ENCODE measurements at places on chromosomes 12 and 14.

GRCh38 chr12:570435-570920, 92.8 kb downstream of the NINJ2 start:
- no peak for DNase-seq

DNA sequence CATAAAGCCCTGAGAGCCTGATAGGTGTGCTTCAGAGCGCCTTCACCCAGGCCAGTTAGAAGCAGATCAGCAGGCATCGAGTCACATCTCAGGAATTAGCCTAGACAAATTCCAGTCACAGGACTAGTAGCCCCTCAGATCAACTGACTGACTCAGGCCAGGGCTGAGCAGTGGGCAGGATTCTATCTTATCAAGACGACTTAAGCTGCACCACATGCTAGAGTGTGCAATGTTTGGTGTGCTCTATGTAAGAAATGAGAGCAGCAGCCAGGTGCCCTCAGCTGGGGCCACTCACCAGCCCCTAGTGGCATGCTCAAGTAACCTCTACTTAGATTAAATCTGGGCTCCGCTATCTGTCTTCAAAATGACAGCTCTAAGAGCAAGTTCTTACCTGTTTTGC, 19.7 kb upstream of the NGB start:
- no peak for DNase-seq

- no peak for DNase-seq
These were observed 14.9 kb downstream of the ASPG start for GRCh38 chr14:104100171-104101085.

- no peak for DNase-seq
These were observed 115.7 kb downstream of the RFLNA start for GRCh38 chr12:124410354-124411175.

DNA sequence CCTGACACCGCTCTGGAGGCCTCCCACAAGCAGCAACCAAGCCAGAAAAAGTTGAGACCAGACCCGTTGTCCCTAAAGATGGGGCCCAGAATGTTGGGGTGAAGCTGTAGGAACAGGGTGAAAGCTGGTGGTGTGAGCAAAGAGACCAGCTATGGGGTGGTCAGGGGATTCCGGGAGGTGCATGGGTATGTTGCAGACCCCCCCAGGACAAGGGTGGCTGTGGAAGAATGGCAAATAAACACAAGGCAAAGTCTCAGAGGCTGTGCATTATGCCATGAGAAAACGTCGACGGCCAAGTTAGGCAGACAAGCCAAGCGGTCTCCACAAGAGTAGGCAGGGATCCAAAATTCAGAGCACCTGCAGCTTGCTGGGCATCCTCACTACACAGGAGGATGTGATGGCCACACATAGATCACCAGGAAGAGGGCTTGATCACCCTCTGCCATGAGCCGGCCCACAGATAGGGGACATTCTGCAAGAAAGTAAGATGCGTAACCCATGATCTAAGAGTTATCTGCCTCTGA, 58.8 kb upstream of the KCNA1 start:
- no peak for DNase-seq

DNA sequence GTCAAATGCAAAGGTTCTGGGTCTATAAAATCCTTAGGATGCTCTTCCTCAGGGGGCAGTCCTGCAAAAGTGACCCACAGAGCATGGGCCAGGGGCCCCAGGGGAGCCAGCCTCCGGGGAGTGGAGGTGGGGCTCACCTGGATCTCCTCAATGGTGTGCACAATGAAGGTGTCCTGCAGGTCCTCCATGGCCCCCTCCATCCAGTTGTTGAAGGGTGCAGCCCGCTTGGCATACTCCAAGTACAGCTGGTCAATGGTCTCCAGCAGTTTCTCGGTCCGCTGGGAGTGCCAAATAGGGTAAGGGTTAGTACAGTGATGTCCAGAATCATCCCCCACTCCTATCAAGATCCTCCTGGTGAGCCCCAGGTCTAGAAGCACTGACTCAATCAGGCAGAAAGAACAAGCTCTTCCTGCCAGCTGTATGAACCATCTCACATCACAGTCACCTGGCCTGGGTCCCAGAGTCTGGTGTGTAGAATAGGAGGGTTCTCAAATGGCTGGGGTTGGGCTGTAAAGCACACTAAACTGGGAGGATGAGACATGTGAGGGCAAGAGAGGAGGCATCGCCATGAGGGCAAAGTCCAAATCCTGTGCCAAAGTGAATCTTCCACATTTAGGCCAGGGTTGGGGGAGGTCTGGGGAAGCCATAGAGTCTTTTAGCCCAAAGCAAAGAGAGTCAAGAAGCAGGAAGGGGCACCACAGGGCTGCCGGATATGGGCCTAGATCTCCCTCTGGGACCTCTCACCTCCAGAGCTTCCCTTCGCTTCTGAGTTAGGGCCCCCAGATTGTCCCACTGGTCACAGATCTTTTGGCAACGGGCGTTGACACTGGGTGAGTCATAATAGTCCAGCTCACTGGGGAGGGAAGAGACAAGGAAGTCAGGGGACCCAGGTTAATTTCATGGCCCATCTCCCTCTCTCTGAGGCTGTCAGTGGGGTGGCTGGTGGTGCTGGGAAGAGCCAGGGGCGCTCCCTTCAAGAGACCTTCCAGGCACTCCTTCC, 91.5 kb upstream of the ZFP36L1 start:
- no peak for DNase-seq

DNA sequence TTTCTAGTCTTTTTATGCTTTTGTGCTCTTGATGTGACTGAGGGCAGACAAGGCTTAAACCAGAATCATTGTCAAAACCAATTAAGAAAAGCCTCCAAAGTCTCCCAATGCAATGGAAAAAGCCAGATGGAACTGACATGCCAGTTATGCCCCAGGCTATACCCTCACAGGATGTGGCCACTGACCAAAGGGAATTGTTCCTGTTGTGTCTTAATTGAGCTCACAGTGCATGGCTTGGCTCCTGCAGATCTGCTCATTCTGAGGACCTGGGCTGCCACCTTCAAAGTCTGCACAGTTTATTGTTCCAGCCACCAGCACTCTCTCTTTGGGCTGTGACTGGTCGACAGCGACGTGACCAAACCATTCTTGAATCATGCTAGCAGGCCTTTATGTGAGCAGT, 17.1 kb upstream of the BICD1 start:
- DNase-seq = no peak

- no peak for DNase-seq
These were observed 243.7 kb downstream of the TMEM132D start for GRCh38 chr12:129659961-129660622.

DNA sequence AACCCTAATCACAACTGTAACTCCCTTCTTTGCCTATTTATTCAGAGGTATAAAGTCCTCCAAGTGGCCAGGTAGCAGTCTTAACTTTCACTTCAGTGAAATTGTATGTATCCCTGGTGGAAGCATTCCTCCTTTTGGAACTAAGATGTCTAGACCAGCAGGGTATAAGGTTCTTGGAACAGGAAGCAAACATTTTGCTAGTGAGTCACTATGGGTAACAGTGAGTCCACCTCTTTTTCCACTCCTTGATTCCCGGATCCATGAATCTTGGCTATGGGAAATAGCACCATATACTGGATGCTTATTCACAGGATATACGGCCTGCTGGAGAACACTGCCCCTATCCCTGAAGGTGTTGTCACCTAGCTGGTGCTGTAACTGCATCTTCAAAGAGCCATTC, 80.2 kb downstream of the KCNA5 start:
- DNase-seq = no peak

- DNase-seq = peak; percentile 84
These were observed 8.3 kb downstream of the PLD4 start for GRCh38 chr14:104932676-104933631.

DNA sequence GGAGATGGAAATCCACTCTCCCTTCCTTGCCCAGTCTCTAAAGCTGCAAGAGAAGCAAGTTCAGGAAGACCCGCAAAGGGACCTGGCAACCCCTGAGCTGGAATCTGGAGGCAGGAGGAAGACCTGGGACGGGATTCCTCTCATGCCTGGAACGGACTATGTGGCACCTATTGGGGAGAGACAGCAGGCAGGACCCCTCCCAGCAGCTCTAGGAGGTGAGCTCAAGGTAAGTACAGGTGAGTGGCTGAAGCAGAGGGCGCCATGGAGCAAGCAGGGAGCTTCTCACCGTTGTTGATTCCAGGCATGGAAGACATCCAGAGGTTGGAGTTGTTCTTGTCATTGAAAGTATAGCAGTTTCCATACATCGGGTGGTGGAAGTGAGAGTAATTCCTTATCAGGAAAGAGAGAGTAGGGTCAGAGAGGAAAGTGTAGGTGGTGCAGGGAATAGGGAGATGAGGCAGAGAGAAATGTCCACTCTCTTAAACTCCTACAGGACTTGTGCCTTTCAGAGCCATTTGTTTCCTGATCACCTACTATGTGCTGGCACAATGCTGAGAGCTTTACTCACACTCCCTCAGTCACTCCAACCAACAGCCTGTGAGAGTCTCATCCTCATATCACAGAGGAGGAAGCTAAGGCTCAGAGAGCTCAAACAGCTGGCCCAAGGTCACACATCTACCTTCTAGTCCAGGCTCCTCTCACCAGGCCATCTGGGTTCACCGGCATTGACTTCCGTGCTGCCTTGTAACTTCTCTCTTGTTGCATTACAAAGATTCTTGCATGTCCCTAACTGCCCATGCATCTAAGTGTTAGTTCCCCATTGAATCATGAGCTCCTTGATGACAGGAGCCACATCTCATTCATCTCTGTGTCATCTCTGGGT, 13.9 kb upstream of the TNFRSF1A start:
- no peak for DNase-seq

- DNase-seq = no peak
These were observed 218.4 kb downstream of the KTN1 start for GRCh38 chr14:55798406-55798805.

- DNase-seq = no peak
These were observed 82.2 kb downstream of the PLEKHG7 start for GRCh38 chr12:92784797-92785562.

DNA sequence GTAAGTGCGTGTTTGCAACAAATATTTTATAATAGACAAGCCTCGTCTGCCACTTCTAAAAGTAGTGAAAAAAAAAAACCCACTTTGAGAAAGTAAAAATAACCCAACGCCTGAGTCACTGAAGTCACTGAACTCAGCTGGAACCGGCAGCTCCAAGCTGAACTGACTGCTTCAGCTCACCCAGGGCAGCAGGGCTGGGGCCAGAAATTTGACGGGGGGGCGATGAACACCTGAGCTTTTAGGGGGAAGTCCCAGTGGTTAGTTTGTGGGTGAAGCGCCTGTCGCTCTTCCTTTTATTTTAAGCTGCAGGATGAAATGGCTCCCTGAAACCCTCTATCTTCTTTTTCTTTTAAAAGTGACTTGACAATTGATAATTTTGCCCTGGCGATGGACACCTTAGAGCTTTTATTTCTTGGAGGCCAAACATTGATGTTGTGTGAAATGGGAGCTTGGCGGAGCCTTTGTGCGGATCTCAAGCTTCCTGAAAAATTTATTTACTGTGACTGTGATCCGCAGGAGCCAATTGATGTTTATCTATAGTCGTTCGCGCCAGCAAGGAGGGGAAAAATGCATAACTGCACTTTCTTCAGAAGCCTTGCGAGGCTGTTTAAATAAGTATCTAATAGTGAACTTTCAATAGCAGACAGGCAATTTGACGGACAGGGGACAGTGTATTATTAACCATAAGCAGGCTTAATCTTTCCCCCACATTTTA, 173.2 kb upstream of the MYL2 start:
- DNase-seq = peak; percentile 25

DNA sequence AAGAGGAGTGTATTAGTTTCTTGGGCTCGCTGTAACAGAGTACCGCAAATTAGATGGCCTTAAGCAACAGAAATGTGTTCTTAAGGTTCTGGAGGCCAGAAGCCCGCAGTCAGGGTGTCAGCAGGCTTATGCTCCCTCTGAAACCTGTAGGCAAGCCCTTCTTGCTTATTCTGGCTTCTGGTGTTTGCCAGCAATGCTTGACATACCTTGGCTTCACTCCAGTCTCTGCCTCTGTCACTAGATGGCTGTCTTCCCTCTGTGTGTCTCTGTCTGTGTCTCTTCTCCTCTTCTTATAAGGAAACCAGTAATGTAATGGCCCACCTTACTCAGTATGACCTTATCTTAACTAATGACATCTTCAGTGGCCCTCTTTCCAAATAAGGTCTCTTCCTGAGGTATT, 85.1 kb downstream of the DERA start:
- no peak for DNase-seq

- DNase-seq = no peak
These were observed 401 bp upstream of the IPO4 start for GRCh38 chr14:24189059-24189375.

DNA sequence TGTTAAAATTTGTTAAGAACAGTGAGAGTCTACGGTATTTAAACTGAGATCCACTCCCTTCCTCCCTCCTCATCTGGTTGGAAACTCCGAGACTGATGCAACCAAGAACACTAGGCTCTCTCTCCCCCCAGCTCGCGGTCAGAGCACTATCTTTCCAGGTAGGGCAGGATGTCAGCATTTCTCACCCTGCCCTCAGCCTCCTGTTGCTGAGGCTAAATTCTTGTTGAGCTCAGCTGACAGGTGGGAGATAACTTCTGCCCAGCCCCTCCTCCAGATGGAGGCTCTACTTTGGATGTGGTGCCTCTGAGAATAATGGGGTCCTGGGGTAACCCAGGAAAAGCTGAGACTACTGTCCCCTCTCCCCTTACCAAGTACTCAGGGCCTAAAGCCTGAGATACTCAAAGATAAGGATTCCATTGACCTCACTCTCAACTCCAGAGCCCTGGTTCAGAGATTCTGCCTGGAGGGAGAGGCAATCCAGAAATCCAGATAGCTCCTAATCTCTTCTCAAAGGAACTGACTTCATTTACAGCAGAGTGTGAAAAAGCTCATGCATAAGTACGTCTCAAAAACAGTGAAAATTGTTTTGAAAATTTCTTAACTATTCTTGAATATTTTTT, 110.1 kb downstream of the EML5 start:
- DNase-seq = no peak

DNA sequence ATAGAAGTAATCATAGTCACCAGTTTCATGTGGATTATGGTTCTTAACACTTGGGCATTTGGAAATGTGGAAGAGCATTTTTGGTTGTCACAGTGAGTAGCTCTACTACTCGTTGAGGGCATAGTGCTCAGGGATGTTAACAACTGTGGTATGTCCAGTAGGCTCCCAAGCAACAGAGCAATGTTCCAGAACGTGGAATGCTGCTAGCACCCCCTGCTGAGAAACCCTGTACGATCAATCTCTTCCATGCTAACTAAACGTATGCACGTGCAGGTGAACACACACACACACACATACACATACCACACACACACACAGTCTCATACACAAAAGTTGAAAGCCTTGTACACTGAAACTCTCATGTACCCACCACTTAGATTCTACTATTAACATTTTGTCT, 16.6 kb upstream of the GNPTAB start:
- no peak for DNase-seq

GRCh38 chr14:21528381-21529348, 2.5 kb upstream of the SALL2 start:
- no peak for DNase-seq

DNA sequence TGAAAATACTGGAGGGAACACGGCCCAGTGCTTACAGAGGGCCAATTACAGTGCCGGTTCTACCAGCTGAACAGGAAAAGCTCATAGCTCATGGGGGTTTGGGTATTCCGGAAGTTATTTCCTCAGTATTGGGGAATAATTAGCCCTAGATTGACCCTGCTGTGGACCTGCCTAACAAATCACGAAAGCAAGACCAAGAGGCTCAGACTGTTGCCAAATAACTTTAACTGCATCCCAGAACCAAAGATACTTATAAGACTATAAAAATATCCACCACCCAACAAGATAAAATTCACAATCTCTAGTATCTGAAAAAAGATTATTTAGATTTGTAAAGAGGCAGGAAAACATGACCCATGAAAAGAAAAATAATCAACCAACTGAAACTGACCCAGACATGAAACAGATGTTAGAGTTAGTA, 8.0 kb upstream of the OR5AU1 start:
- no peak for DNase-seq

GRCh38 chr12:75781532-75782046, 250.0 kb downstream of the PHLDA1 start:
- DNase-seq = no peak

GRCh38 chr12:116295327-116296263, 18.1 kb upstream of the MED13L start:
- DNase-seq = no peak

Measured in activated T-cell treated with anti-CD3 and anti-CD28 coated beads for 24 hours (primary cell).